Kidney glomerular epithelial cell (primary cell): ENCODE measurements at places on chromosomes 6 and 20.

DNA sequence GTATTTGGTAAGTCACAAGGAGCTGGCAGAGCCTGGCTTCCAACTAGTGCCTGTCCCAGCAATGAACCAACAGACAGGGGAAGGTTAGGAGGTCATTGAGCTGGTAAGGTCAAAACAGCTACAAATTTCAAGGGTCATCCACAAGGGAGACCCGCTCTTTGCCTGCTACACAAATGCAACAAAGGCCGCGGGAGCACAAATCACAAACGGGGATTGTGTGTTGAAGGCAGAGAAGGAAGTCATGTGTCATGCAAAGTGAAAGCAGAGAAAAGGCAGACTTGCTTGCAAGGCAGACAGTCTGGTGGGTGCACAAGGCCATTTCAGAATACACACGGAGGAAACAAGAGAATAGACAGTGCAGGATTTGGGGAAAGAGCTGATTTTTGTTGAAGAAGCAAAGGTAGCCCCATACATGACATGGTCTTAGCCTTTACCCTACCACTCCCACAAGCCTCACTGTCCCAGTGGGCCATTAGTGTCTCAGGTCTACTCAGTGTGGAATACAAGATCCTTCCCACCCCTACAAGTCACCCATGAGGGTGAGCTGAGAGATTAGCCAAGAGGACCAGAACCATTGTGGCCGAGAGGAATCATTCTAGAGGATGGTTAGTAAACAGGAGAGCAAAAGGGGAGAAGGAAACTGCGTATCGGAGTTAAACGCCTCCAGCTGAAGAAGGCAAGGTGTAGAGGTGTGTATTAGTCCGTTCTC lies 18.1 kb upstream of the SAMHD1 start:
- DNase-seq: no peak

DNA sequence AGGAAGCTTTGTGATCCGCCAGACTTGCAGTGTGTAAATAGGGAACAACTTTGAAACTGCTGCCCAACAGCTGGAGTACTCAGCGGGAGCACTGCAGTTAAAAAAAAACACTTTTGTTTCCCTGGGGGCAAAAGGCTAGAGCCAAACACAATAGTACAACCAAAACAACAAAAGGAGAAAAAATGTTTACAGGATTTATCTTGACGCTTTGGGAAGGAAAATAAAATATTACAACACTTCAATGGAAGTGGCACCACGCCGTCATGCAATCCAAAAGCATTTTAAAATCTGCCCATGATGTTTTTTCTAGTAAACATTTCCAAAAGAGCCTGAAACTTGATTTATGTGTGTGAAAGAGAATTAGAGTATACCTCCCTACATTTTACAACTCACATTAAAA lies 26.0 kb downstream of the PTPRK start:
- DNase-seq: no peak

GRCh38 chr6:35977308-35977707 lies 47.1 kb downstream of the SLC26A8 start:
- no peak for DNase-seq

GRCh38 chr20:34874094-34874654 lies 1.5 kb upstream of the GGT7 start:
- DNase-seq: peak; percentile 92

DNA sequence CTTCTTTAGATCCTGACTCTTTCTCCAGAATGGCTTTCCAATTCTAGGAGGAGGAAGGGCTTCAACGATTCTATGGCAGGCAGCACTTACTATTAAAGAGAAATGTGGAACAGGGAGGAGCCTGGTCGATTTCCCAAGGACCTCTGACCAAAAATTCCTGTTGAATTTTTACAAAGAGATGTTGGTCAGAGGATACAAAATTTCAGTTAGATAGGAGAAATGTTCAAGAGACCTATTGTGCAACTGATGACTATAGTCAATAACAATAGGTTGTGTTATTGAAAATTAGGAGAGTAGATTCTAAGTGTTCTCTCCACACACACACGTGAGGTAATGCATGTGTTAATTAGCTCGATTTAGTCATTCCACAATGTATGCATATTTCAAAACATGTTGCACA lies 130.1 kb upstream of the TNFAIP3 start:
- no peak for DNase-seq

- DNase-seq: peak; percentile 33
Observed at GRCh38 chr6:83055366-83055964, 10.2 kb downstream of the UBE3D start.

GRCh38 chr6:170487707-170488329 lies 65.3 kb downstream of the PSMB1 start:
- DNase-seq: no peak

DNA sequence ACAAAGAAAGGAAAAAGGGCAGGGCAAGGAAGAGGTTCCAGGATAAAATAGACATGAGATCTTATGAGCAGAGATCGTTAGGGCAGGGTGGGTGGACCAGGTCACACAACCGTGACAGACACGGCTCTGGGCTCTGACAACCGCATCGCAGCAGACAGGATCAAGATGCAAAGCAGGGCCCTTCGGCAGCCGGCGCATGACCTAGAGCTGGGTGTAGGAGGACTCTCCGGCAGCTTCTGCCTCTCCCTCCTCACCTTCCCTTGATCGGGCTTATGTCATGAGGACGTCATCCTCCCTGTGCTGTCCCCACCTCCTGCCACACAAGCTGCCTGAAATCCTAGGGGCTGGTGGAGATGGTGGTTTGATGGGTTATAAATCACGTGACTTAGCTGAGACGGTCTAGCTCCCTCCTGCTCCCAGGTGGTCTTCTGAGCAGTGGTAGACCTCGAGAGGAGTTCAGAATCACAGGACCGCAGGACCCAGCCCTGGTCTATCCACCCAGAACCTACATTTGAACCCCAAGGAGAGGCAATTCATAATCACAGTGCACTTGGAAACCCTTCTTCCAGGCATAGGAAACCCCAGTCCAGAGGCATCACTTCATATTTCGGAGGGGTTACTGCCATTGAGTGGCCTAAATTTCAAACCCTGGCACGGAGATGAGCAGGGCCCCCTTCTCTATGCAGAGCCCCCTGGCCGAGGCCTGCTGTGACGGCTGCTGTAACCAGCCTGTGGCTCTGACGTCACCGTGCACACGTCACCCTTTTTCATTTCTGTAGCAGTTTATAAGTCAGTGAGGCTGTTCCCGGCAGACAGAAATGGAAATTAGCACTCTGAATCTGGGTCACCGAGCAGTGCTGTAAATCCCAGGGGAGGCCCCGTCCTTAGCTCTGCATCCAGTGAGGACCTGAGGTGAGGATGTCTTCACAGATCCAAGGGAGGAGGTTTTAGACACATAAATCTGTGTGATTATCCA lies 8.7 kb upstream of the CCR6 start:
- DNase-seq: no peak

GRCh38 chr20:49768204-49769047 lies 44.2 kb upstream of the SLC9A8 start:
- peak; percentile 84 for DNase-seq
